GOT3 (cell line): ENCODE measurements at places on chromosomes 7 and 10.
A peak's percentile ranks its signal among the peaks of the same experiment; 100 is the strongest.

DNA sequence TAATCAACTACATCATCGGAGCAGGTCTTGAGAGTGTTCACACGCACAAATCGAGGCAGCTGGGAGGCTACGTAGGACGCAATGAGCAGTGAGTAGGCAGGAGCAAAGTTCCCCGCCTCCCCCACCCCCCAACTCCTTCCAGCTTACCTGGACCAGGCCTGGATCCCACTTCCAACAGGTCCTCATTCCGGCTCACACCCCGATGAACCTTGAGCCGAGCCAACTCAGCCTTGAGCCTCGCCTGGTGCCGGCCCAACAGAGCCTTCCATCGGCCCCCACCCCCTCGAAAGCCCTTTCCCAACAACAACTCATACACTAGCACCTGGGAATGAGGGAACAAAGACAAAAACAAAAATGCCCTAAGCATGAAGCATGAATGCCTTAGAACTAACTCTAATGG, 1.2 kb downstream of the NSUN5 start:
- no peak for DNase-seq

DNA sequence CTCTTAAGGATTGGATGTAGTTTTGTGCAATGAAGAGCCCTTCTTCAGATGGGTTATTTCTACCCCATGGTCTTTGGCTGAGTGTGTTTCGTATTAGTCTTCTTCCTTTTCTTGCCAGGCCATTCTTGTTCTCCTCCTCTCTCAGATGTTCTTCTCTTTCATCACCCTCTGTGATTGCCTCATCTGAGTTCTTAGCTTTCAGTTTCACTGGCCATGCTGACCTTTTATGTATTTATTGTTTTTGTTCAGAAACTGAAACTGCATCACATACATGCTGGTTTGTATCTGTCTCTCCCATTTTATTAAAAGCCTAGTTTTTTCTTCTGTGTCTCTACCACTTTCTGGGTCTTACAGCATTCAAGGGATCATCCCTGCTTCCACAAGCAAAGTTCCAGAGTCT, 21.7 kb upstream of the PCGF5 start:
- DNase-seq = no peak

DNA sequence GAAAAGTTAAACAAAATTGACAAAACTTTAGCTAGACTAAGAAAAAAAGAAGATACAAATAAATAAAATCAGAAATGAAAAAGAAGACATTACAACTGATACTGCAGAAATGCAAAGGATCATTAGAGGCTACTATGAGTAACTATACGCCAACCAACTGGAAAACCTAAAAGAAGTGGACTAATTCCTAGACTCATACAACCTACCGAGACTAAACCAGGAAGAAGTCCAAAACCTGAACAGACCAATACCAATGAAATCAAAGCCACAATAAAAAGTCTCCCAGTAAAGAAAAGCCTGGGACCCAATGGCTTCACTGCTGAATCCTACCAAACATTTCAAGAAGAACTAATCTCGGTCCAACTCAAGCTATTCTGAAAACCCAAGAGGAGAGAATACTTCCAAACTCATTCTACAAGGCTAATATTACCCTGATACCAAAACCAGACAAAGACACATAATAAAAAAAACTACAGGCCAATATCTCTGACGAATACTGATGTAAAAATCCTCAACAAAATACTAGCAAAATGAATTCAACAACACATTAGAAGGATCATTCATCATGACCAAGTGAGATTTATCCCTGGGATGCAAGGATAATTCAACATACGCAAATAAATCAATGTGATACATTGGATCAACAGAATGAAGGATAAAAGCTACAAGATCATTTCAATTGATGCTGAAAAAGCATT, 20.3 kb downstream of the ELAPOR2 start:
- no peak for DNase-seq

DNA sequence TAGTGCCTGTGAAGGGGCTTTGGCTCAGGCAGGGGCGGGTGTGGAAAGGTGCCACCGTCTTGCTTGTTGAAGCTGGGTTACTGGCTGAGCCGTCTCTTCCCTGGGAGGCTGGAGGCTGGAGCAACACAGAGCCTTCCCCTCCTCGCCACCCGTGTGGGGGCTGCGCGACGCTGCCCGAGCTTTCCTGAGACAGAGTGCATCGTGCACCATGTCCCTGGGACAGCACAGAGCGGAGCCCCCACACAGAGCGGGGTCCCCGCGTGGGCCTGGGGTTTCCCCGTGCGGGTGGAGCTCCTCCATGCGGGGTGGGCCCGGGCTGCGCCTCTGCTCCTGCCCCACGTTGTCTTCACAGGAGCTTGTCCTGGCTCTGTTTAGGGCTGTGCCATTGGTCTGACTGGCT, 69.9 kb downstream of the INPP5A start:
- no peak for DNase-seq

DNA sequence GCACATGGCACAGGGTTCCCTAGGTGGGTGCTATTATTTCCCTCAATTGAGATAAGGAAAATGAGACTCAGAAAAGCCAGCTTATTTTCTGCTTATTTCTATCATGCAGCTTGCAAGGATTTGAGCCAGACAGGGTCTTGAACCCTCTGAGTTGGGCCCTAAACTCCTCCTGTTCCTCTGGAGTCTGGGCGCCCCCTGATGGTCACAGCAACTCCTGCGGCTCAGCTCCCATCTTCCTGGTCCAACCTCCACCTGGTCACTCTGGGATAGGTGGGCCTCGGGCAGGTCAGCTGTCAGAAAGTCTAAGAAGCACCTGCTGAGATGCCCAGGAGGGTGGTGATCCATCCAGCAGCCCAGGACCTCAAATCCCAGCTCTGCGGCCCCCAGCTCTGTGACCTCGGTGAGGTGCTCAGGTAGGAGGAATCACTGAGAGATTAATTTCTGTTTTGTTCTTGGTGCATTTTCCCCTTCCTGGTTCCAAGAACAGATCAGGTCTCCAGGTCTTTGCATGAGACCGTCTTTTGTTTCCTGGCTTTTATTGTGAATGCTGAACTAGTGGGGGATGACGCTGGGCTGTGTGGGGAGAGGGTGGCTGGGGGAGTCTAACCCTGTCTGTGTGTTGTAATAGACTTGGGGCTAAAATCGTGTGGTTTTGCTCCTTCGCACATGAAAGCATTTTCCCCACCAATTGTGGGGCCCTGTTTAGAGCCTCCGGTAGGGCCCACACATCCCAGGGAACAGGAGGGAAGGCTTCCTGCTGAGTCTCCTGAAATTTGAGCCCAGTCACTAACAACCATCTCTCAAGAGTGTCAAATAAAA, 32.8 kb downstream of the TMEM130 start:
- DNase-seq = no peak

GRCh38 chr7:90401989-90402388, 1.3 kb upstream of the CLDN12 start:
- DNase-seq = no peak

DNA sequence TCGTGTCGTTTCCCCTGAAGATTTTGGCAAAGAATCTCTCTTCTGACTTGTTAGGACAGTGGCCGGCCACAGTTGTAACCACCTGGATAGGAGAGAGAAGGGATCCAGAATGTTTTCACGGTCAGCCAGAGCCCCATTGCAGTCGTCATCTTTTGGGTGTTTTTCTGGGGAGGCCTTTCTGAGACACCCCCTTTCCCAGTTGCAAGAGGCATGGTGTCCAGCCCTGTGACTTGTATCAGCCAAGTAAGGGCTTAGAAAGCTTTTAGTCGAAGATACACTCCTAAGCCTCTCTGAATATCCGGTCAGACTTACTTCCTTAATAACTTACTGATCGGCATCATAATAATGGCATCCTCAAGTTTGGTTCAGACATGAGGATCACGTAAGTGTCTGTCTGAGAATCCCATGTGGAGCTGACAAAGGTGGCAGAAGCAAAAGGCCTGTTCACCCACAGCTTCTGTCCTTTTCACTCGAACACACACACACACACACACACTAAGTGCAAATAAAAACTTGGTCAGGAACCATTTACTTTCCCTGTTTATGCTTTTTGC, 435.7 kb upstream of the GALNT17 start:
- no peak for DNase-seq

GRCh38 chr10:112835944-112836451, 114.0 kb upstream of the TCF7L2 start:
- DNase-seq = no peak

DNA sequence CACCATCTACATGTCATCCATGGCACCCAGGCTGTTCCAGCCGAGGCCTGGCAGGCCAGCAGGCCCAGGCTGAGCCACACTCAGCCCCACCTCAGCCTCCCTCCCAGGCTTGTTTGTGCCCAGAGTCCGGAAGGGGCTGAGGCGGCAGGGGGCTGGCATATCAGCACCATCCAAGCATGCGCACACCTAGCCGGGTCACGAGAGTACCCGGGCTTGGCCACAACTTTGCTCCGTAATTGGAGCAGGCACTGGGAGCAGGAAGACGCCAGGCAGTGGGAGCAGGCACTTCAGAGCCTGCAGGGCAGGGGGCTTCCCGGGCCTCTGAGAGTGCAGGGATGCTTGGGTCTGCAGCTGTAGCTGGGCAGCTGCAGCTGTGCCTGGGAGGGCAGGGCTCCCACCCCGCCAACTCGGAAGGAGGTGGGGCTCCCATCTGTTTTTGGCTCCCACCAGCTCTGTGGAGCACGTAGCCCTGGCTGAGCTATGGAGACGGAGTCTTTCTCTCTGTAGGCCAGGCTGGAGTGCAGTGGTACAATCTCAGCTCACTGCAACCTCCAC, 15.2 kb upstream of the TSPAN15 start:
- DNase-seq = no peak

- DNase-seq = no peak
These were observed 2.6 kb downstream of the ANKRD2 start for GRCh38 chr10:97575127-97575668.

- DNase-seq = no peak
These were observed 70.8 kb downstream of the TCF7L2 start for GRCh38 chr10:113020838-113021237.

DNA sequence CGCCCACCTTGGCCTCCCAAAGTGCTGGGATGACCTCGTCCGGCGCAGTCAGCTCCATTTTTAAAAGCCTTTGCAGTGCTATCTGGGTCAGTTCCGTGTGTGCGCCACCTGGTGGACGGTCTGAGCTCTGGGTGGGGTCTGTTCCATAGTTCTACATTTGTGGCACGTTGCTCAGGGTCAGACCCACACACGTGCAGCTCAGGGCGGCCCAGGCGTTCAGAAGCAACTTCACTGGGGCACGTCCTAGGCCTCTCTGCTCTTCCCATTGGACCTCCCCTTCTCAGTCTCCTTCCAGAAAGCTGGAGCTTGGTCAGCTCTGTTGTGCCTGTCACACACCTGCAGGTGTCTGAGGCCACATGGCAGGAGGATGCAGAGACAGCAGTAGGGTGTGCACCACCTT, 137.9 kb downstream of the DNAJB6 start:
- no peak for DNase-seq

DNA sequence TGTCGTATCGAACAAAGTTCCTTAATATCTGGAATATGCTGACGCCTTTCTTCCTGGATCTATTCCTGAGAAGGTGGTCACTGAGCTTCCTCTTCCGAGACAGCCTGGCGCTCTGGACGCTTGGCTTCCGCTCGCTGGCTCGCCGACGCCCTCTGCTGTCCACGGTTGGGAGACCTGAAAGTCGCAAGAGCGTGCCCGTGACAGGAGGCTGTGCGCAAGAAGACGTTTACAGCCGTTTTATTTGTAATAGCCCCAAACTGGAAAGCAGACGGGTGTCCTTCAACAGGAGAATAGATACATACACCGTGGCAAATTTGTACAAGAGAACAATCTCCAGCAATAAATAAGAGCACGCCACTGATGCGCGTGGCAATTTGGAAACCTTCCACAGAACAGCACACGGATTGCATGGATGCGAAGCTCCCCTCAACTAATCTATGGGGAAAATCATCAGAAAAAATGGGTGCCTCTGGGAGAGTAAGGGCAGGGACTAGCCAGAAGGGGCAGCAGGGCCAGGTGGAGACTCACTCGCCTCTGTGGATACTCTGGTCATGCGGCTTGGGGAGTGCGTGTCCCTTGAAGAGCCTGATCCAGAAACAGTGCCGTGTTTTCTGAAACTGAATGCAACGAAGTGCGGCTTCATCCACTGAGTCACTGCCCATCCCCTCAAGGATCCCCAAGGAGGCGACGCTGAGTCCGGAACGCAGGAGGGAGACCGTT, 41.5 kb upstream of the BNIP3 start:
- peak; percentile 9 for DNase-seq

- no peak for DNase-seq
These were observed 145.9 kb downstream of the SH3PXD2A start for GRCh38 chr10:103709341-103709920.

- no peak for DNase-seq
These were observed 280 bp downstream of the DNAAF5 start for GRCh38 chr7:726854-727103.

DNA sequence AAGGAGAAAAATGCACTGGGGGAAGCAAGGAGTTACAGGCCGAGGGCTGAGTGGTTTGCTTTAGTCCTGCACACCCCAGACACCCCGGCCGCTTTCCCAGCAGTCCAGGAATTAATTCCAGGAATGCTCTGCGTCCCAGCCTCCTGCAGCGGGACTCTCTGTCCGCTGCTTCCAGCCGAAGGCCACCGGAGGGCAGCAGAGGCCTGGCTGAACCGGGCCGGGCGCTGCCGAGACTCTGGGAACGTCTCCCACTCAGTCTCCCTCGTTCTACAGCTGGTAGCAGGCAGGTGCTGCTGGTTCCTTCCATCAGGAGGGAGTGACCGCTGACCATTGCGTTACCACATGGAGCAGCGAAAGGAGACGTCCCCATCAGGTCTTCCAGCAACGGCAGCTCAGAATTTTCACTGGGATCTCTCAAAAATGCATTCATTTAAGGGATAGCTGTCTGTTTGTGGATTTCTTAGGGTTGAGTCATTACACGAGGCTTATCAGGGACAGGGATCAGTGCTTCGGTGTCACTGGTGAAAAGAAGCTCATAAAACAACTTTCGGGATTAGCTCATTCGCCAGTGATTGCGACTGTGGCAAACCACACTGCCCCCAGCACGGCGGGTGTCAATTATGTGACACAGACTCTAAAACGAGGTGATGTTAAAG, 24.9 kb upstream of the PITRM1 start:
- peak; percentile 34 for DNase-seq

GRCh38 chr10:62264126-62264525, 4.5 kb downstream of the RTKN2 start:
- DNase-seq = no peak

- DNase-seq = no peak
These were observed 155.5 kb downstream of the SPAG6 start for GRCh38 chr10:22500656-22501340.

DNA sequence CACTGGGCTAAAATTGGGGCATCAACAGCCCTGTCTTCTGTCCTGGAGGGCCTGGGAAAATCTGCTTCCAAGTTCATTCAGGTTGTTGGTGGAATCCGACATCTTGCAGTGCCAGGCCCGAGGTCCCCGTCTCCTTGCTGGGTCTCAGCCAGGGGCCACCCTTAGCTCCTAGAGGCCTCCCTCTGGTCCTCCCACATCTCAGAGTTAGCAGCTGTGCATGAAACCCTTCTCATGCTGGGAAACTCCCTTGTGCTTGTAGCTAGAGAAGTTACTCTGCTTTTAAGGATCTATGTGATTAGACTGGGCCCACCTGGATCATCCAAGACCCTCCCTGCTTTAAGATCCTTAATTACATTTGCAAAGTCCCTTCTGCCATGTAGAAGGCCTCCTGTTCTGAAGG, 15.3 kb downstream of the HIP1 start:
- no peak for DNase-seq

GRCh38 chr7:95766657-95767056, 5.7 kb upstream of the DYNC1I1 start:
- DNase-seq = no peak
